ENCODE measurements at places on chromosomes 6 and 20. TPM values are rescaled to one million over a fixed set of nuclear protein-coding genes. Genes with fewer than 3 reads are reported as not detected.

TFAP2B gene
- not detected for total RNA-seq

ANKRD66 gene
- not detected for total RNA-seq

ADGB gene
- total RNA-seq: not detected

BPI gene
- total RNA-seq: 5.5 TPM

ETV7 gene
- total RNA-seq: 0.73 TPM

EXOC2 gene
- total RNA-seq: 19.8 TPM

BMP5 gene
- total RNA-seq: not detected

Data from mononuclear cell (primary cell).